ENCODE measurements at places on chromosomes 4 and X. TPM values are rescaled to one million over a fixed set of nuclear protein-coding genes. Genes with fewer than 3 reads are reported as not detected.

DNA sequence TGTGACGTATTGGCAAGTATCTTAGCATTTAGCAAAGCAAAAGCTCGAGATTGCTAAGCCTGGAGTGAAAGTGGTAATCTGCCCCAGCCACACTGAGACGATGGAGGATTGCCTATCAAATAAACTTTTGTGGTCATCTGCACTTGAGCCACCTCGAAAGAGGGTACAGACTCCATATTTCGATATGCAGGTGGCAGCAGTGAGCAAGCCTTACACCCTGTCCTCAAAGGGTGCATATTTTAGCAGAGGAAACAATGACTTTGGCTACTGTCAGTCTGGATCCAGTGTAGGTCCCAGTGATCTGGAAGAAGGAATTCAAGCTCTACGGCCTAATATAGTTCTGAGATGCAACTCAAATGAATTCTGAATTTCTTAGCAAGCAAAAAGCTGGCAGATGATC, 153.9 kb downstream of the ATG4A start:
- no peak overlapping the region for H3K4me3 ChIP-seq
- no peaks in the 10 kb centered on the region for H3K4me1 ChIP-seq
- no peak for DNase-seq

Gene GNRHR
- not detected for total RNA-seq

- H3K4me3 ChIP-seq = no peak overlapping the region
- no peaks in the 10 kb centered on the region for H3K4me1 ChIP-seq
- no peak for DNase-seq
- no peaks in the 10 kb centered on the region for H3K36me3 ChIP-seq
- H3K27ac ChIP-seq = no peak overlapping the region
Observed at GRCh38 chrX:30610026-30610425, 32.5 kb upstream of the TASL start.

- DNase-seq = no peak
- no peak overlapping the region for H3K27ac ChIP-seq
- no peaks in the 10 kb centered on the region for H3K4me1 ChIP-seq
- H3K27me3 ChIP-seq = no peaks in the 10 kb centered on the region
- H3K4me3 ChIP-seq = no peak overlapping the region
Observed at GRCh38 chr4:35771571-35771970, 472.7 kb downstream of the ARAP2 start.

Gene BCAP31
- 162 TPM for total RNA-seq

GRCh38 chr4:159010563-159011260, 92.2 kb upstream of the RAPGEF2 start:
- H3K4me3 ChIP-seq = no peak overlapping the region
- H3K27me3 ChIP-seq = peaks cover 2% of the 10 kb centered on the region
- H3K36me3 ChIP-seq = no peaks in the 10 kb centered on the region
- no peak overlapping the region for H3K27ac ChIP-seq

Gene AFF2
- total RNA-seq = 0.13 TPM

DNA sequence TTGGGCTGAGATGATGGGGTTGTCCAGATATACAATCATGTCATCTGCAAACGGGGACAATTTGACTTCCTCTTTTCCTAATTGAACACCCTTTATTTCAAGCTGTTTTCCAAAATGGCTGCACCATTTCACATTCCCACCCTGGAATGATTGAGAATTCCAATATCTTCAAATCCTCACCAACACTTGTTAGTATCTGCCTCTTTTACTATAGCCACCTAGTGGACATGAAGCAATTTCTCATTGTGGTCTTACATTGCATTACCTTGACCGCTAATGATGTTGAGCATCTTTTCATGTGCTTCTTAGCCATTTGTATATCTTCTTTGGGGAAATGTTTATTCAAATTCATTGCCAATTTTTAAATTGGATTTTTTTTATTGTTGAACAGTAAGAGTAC, 364.8 kb downstream of the SMARCA1 start:
- no peaks in the 10 kb centered on the region for H3K36me3 ChIP-seq
- DNase-seq = no peak
- H3K4me3 ChIP-seq = no peak overlapping the region
- no peaks in the 10 kb centered on the region for H3K4me1 ChIP-seq
- H3K27ac ChIP-seq = no peak overlapping the region

Gene CAMK2D
- total RNA-seq = 43.0 TPM

GRCh38 chrX:13489454-13489853, 79.9 kb upstream of the EGFL6 start:
- H3K4me3 ChIP-seq = no peak overlapping the region
- H3K4me1 ChIP-seq = peaks cover 24% of the 10 kb centered on the region
- H3K36me3 ChIP-seq = no peaks in the 10 kb centered on the region
- H3K27me3 ChIP-seq = no peaks in the 10 kb centered on the region

GRCh38 chr4:113248320-113248719, 198.9 kb downstream of the ANK2 start:
- no peak for DNase-seq

DNA sequence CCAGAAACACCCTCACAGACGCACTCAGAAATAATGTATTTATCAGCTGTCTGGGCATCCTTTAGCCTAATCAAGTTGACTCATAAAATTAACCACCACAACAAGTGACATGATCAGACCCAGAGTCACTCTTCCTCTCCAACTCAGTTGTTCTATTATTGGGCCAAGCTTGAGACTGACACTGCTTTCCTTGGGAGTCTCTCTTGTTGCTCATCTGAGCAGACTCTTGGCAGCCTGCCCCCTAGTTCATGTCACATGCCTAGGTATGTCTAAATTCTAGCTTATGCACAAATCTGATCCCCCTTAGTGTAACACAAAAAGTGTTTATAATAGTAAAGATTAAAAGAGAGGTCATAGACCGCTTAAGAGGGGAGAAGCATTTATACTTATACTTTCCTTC, 72.6 kb upstream of the ADAMTS3 start:
- no peaks in the 10 kb centered on the region for H3K36me3 ChIP-seq
- no peaks in the 10 kb centered on the region for H3K27me3 ChIP-seq
- no peak overlapping the region for H3K27ac ChIP-seq
- no peak for DNase-seq

GRCh38 chr4:76802236-76803021, 95.5 kb downstream of the SOWAHB start:
- peaks cover 10% of the 10 kb centered on the region for H3K27me3 ChIP-seq
- no peak overlapping the region for H3K4me3 ChIP-seq
- no peak for DNase-seq
- H3K36me3 ChIP-seq = no peaks in the 10 kb centered on the region
- no peak overlapping the region for H3K27ac ChIP-seq

DNA sequence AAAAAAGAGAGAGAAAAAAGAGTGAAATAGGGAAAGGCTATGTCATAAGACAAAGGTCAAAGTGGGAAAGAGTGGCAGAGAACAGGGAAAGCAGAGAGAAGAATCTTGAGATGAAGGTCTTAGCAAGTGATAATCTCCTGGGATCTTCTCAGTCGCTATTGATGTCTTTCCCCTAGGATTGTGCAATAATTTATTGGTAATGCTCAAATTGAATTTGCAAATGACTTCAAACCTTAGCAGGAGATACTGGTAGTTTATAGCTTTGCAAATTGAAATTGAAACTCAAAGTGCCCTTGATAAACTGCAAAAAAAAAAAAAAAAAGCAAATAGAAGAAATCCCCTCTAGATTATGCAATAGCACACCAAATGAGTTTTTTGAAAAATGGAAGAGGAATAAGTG, 45.7 kb upstream of the MID1 start:
- H3K4me3 ChIP-seq = no peak overlapping the region
- no peak overlapping the region for H3K27ac ChIP-seq
- H3K4me1 ChIP-seq = no peaks in the 10 kb centered on the region

GRCh38 chr4:89534356-89534755, 226.8 kb upstream of the GPRIN3 start:
- H3K4me1 ChIP-seq = peaks cover 4% of the 10 kb centered on the region
- no peaks in the 10 kb centered on the region for H3K36me3 ChIP-seq
- no peak overlapping the region for H3K27ac ChIP-seq
- H3K4me3 ChIP-seq = no peak overlapping the region
- no peak for DNase-seq
- peaks cover 22% of the 10 kb centered on the region for H3K27me3 ChIP-seq

Gene LINC00632
- total RNA-seq = 39.9 TPM

Gene RNF175
- not detected for total RNA-seq

Gene IL21
- total RNA-seq = 3.1 TPM

GRCh38 chr4:48944756-48945241, 38.2 kb upstream of the OCIAD2 start:
- peaks cover 11% of the 10 kb centered on the region for H3K27me3 ChIP-seq
- H3K27ac ChIP-seq = no peak overlapping the region
- H3K4me1 ChIP-seq = peaks cover 7% of the 10 kb centered on the region
- DNase-seq = peak; percentile 63

Gene CC2D2A
- not detected for total RNA-seq

DNA sequence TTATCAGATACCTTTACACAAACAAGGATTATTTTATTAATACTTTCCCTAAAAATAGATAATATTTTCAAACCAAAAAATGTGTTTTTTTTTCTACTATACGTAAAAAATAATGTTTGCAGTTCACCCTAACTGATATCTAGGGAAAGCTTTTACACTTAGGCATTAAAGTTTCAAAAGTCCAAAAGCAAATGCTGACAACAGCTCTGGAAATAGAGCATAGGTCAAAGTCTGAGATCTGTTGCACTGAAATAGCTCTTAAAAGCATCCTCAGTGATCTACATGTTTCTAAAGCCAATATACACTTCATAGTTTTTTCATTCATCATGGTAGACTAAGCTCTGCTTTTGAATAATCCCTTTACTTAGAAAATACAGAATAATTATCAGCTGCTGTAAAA, 222.8 kb downstream of the TRAM1L1 start:
- no peak overlapping the region for H3K4me3 ChIP-seq
- no peak overlapping the region for H3K27ac ChIP-seq
- no peaks in the 10 kb centered on the region for H3K4me1 ChIP-seq
- no peaks in the 10 kb centered on the region for H3K36me3 ChIP-seq
- DNase-seq = no peak
- H3K27me3 ChIP-seq = no peaks in the 10 kb centered on the region

- H3K27me3 ChIP-seq = no peaks in the 10 kb centered on the region
- no peak for DNase-seq
Observed at GRCh38 chrX:19875050-19875431, 12.4 kb downstream of the SH3KBP1 start.

Gene USP17L29
- not detected for total RNA-seq

DNA sequence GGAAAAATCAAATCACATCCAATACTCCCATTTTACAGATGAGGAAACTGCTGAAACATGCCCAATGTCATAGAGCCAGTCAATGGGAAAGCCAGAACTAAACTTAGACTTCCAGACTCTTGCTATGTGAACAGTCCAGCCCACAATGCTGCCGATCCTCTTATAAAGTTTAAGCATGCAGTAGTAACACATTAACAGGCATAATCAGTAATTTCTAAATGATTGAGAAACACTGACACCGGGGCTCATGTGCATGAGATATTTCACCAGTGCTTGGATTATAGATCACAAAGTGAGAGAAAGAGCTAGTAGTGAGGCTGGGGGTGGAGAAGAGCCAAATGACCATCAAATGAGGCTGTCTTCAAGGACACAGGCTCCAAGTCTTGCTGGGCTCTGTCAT, 2.5 kb downstream of the BDH2 start:
- H3K36me3 ChIP-seq = no peaks in the 10 kb centered on the region
- peaks cover 33% of the 10 kb centered on the region for H3K4me1 ChIP-seq
- H3K27me3 ChIP-seq = no peaks in the 10 kb centered on the region
- no peak overlapping the region for H3K27ac ChIP-seq
- DNase-seq = no peak

GRCh38 chrX:73831500-73831899, 268.5 kb downstream of the CHIC1 start:
- H3K27ac ChIP-seq = no peak overlapping the region
- H3K4me3 ChIP-seq = no peak overlapping the region
- no peak for DNase-seq
- H3K36me3 ChIP-seq = no peaks in the 10 kb centered on the region
- no peaks in the 10 kb centered on the region for H3K4me1 ChIP-seq

Gene CDS1
- 0.33 TPM for total RNA-seq

- no peak overlapping the region for H3K27ac ChIP-seq
- no peaks in the 10 kb centered on the region for H3K27me3 ChIP-seq
- no peaks in the 10 kb centered on the region for H3K4me1 ChIP-seq
- no peak overlapping the region for H3K4me3 ChIP-seq
Observed at GRCh38 chr4:7217474-7218321, 25.4 kb downstream of the SORCS2 start.

Gene TMPRSS11F
- total RNA-seq = not detected

DNA sequence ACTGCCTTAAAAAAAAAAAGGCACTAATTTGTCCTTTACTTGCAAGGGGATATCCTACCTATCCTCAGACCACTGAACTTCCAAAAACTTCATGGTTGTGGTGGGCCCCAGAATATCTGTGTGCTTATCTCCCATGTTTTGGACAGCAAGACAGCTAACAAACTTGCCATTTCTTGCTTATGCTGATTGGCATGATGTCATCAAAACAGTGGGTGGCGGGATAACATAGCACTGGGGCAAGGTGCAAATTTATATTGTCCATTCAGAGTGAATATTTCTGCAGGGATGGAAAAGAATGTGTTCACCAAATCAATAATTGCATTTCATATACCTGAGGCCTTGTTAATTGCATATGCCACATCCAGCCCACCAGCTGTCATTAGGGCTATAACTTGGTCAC, 23.5 kb downstream of the HAUS3 start:
- H3K4me3 ChIP-seq = no peak overlapping the region
- H3K36me3 ChIP-seq = peaks cover 7% of the 10 kb centered on the region
- H3K27me3 ChIP-seq = no peaks in the 10 kb centered on the region
- no peak for DNase-seq
- H3K27ac ChIP-seq = no peak overlapping the region

DNA sequence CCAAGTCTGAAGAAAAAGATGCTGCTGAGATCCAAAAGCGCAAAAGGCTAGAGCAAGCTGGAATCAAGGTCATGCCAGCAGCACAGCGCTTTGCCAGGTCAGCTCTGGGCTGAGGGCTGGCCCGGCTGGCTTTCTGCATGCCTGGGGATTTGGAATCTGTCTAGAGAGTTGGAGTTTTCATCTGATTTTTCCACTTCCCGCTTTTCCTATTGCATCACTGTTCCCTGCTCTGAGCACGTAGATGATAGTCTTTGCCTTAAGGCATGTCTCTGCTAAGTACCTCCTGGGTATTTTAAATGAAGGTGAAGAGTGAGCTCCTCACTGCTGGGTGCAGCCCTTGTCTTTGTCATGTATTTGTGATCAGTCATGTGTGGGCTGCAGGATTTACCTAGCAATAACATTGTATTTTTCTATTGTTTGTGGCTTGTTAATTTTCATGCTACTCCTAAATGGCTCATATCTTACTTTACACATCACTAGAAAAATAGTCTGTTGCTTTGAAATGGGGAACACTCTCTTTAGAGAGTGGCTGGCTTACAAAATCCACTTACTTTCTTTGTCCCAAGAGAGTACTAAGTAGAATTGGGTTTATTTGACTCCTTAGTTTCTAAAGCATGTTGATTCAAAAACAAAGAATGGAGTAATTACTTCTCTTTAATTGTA, 82.8 kb downstream of the LIMCH1 start:
- no peaks in the 10 kb centered on the region for H3K36me3 ChIP-seq
- DNase-seq = no peak
- H3K4me3 ChIP-seq = no peak overlapping the region

- H3K27ac ChIP-seq = peak overlapping the region; percentile 73
- DNase-seq = peak; percentile 60
- no peaks in the 10 kb centered on the region for H3K27me3 ChIP-seq
- peak overlapping the region; percentile 95 for H3K4me3 ChIP-seq
- peaks cover 18% of the 10 kb centered on the region for H3K36me3 ChIP-seq
- H3K4me1 ChIP-seq = peaks cover 32% of the 10 kb centered on the region
Observed at GRCh38 chr4:15003891-15004738, 1.8 kb downstream of the CPEB2 start.

Gene UGT2A1
- not detected for total RNA-seq

Gene ANXA5
- total RNA-seq = 234 TPM

Gene CNKSR2
- total RNA-seq = 2.9 TPM

Gene TMPRSS11B
- total RNA-seq = not detected
